ENCODE measurements at places on chromosomes 12 and 14. TPM values are rescaled to one million over a fixed set of nuclear protein-coding genes. Genes with fewer than 3 reads are reported as not detected.

- H3K36me3 ChIP-seq: peaks cover under 1% of the 10 kb centered on the region
- DNase-seq: no peak
- no peaks in the 10 kb centered on the region for H3K27me3 ChIP-seq
- peaks cover 14% of the 10 kb centered on the region for H3K4me1 ChIP-seq
- H3K4me3 ChIP-seq: no peak overlapping the region
Observed at GRCh38 chr14:92847278-92847677, 53.2 kb downstream of the GOLGA5 start.

- H3K27me3 ChIP-seq: no peaks in the 10 kb centered on the region
- H3K4me1 ChIP-seq: no peaks in the 10 kb centered on the region
- H3K4me3 ChIP-seq: no peak overlapping the region
- H3K27ac ChIP-seq: no peak overlapping the region
Observed at GRCh38 chr14:30387871-30388270, 171.1 kb upstream of the G2E3 start.

GRCh38 chr12:54272214-54272613, 7.7 kb downstream of the CBX5 start:
- H3K4me3 ChIP-seq: no peak overlapping the region
- peaks cover 13% of the 10 kb centered on the region for H3K36me3 ChIP-seq
- H3K27me3 ChIP-seq: no peaks in the 10 kb centered on the region
- peaks cover 4% of the 10 kb centered on the region for H3K4me1 ChIP-seq
- no peak for DNase-seq

DNA sequence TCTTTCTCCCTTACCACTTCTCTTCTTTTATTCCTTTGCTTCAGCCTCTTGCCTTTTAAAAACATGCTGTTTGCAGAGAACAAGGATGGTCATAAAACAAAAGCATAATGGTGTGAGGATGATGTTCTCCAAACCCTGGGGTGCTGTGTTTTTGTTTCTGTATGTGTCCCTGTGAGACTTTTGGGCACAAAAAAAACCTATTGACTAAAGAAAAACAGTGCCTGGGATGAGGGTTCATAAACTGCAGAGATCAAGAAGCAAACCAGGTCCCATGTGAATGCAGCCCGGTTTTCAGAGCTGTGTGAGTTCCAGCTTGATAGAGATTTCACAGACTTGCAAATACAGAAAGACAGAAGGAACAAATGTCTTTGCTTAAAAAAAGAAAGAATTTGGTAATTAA, 148.6 kb upstream of the CPSF6 start:
- H3K27ac ChIP-seq: no peak overlapping the region
- no peaks in the 10 kb centered on the region for H3K36me3 ChIP-seq
- no peaks in the 10 kb centered on the region for H3K4me1 ChIP-seq
- no peak overlapping the region for H3K4me3 ChIP-seq

DNA sequence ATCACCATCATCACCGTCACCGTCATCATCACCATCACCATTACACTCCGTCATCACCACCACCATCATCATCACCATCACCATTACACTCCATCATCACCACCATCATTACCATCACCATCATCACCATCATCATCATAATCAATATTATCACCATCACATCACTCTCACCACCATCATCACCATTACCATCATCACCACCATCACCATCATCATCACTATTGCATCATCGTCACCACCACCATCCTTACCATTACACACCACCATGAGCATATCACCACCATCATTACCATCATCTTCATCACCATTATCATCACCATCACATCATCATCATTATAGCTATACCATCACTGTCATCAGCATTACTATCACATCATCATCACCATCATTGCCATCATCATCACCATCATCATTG, 93.7 kb downstream of the KIF26A start:
- no peaks in the 10 kb centered on the region for H3K4me1 ChIP-seq
- H3K27ac ChIP-seq: no peak overlapping the region
- no peaks in the 10 kb centered on the region for H3K27me3 ChIP-seq
- H3K4me3 ChIP-seq: no peak overlapping the region
- DNase-seq: no peak

- no peaks in the 10 kb centered on the region for H3K27me3 ChIP-seq
- no peak overlapping the region for H3K4me3 ChIP-seq
- no peaks in the 10 kb centered on the region for H3K36me3 ChIP-seq
Observed at GRCh38 chr14:103862393-103862782, 15.0 kb upstream of the PPP1R13B start.

Gene NAV3
- 8.7 TPM for total RNA-seq

Data from lower lobe of right lung (tissue), 2 donors.